Large intestine (tissue), 12 donors: ENCODE measurements at places on chromosomes 12 and 14. TPM values are rescaled to one million over a fixed set of nuclear protein-coding genes. Genes with fewer than 3 reads are reported as not detected.
A peak's percentile ranks its signal among the peaks of the same experiment; 100 is the strongest.

POTEM gene
- not detected for polyA plus RNA-seq

DNA sequence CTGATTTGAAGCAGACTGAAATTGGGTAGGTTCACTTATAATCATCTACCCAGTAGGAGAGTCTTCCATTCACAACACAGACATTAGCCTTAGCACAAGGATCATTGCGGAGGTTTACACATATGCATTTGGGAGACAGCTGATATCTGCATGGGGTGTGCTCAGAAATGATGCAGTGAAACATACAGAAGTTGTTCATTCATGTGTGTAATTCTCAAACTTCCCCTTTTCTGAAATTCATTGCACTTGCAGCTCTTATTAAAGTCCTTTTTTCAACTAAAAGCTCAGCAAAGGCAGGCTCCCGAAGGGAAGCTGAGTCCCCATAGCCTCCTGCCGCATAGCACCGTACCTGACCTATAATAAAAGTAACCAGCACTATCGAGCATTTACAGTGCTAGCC, 218.3 kb upstream of the CRY1 start:
- no peak overlapping the region for H3K4me3 ChIP-seq
- DNase-seq: no peak
- H3K36me3 ChIP-seq: no peaks in the 10 kb centered on the region
- H3K27me3 ChIP-seq: peaks cover 45% of the 10 kb centered on the region

CCND2 gene
- 108 TPM for polyA plus RNA-seq

- H3K4me3 ChIP-seq: no peak overlapping the region
- no peaks in the 10 kb centered on the region for H3K36me3 ChIP-seq
- DNase-seq: no peak
- H3K4me1 ChIP-seq: no peaks in the 10 kb centered on the region
Observed at GRCh38 chr14:97625477-97625876, 828.3 kb downstream of the VRK1 start.

GRCh38 chr14:96926001-96926400, 128.8 kb downstream of the VRK1 start:
- DNase-seq: no peak
- no peaks in the 10 kb centered on the region for H3K27me3 ChIP-seq
- no peaks in the 10 kb centered on the region for H3K4me1 ChIP-seq

KCNH3 gene
- polyA plus RNA-seq: 2.2 TPM

DNA sequence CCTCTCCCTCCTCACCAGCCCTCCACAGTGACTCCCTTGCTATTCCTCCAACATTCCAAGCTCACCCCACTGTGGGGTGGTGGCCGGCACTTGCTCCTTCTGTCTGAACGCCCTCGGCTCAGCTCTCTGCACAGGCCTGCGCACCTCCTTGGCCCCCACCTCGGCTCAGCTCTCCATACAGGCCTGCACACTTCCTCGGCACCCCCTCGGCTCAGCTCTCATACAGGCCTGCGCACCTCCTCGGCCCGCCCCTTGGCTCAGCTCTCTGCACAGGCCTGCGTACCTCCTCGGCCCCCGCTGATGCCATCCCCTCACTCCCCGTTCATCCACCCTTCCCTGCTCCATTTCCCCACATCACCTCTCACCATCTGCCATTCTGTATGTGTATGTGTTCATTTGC, 332.7 kb upstream of the FKBP4 start:
- DNase-seq: no peak
- H3K27me3 ChIP-seq: no peaks in the 10 kb centered on the region
- H3K4me3 ChIP-seq: no peak overlapping the region
- H3K36me3 ChIP-seq: no peaks in the 10 kb centered on the region
- no peak overlapping the region for H3K27ac ChIP-seq

DNA sequence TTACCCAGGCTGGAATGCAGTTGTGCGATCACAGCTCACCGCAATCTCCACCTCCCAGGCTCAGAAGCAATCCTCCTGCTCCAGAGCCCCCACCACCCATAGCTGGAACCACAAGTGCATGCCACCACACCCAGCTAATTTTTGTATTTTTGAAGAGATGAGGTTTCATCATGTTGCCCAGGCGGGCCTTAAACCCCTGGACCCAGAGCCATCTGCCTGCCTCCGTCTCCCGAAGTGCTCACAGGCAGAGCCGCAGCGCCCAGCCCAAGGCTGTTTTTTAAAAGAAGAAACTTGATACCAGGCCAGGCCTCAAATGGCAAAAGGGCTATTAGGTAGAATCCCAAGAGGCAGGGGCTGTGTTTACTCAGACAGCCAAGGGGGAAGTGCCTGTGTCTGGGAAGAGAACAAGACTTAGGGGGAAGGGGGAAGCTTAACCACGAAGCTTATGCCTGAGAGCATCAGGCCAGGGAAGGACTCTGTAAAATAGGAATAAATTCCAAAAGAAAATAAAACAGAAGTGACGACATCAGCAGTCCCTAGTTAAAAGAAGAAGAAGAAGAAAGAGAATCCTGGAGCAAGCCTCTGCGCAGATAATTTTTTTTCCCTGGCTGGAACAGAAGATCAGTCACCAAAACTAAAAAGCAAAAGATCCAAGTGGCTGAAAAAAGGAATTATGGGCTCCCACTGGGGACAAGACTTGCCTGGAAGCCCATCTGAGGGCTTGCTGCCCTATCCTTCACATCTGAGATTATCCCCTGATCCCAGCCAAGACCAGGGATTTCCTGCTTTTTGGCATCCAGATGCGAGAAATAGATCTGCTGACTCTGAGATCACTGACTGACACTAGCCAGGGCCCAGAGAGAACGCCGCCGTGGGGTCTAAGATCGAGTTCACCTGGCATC, 170.5 kb downstream of the NDUFA12 start:
- H3K27ac ChIP-seq: no peak overlapping the region
- no peaks in the 10 kb centered on the region for H3K27me3 ChIP-seq
- H3K36me3 ChIP-seq: no peaks in the 10 kb centered on the region
- peak; percentile 25 for DNase-seq
- no peak overlapping the region for H3K4me3 ChIP-seq

IAPP gene
- polyA plus RNA-seq: 0.10 TPM

PDZRN4 gene
- polyA plus RNA-seq: 3.2 TPM

GRCh38 chr14:56358851-56359614, 220.6 kb upstream of the TMEM260 start:
- no peak overlapping the region for H3K27ac ChIP-seq
- no peaks in the 10 kb centered on the region for H3K36me3 ChIP-seq
- DNase-seq: peak; percentile 71
- H3K4me3 ChIP-seq: no peak overlapping the region

DNA sequence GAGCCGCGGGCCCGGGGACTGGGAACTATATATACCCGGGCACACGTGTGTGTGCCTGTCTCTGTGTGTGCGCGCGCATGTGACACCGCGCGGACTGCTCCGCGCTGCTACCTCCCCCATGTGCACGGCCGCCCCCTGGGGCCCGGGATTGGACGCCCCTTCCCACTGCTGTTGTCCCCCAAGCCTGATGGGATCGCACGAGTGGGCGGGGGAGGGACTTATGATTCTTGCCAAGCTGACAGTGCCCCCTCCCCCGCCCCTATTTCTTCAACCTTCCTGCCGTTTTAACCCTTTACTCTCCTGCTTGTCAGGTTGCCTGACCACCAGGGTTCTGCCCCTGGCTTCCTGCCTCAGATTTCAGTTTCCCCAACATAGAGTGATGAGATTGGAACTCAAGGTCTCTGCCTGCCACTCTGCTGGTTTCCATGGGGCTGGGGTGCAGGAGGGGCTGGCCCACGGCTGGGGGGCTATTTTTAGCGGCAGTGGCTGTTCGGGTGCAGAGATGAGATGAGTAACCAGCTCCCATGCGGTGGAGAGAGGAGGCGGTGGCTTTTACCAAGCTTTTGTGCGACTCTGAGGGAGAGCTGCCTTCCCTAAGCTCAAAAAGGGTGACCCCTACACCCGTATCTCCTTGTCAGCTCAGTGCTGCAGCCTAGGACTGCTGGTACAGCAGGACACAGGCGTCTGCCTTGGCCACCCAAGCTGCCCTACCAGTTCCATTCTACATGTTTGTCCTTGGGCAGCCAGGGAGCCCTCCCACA, at the start of gene DDN:
Gene DDN (minus strand): TSS at position 5 of the 761 bp plus-strand sequence. CDS start 88 bp downstream, outside the sequence.
- peaks cover 61% of the 10 kb centered on the region for H3K27me3 ChIP-seq
- H3K36me3 ChIP-seq: peaks cover 34% of the 10 kb centered on the region
- no peak within 1 kb of the TSS for H3K27ac ChIP-seq
- no peak for DNase-seq

SIX4 gene
- polyA plus RNA-seq: 0.40 TPM

- no peaks in the 10 kb centered on the region for H3K4me1 ChIP-seq
- no peaks in the 10 kb centered on the region for H3K27me3 ChIP-seq
- peaks cover 4% of the 10 kb centered on the region for H3K36me3 ChIP-seq
- no peak overlapping the region for H3K4me3 ChIP-seq
- DNase-seq: no peak
Observed at GRCh38 chr12:14910090-14910915, 24.6 kb upstream of the MGP start.

DNA sequence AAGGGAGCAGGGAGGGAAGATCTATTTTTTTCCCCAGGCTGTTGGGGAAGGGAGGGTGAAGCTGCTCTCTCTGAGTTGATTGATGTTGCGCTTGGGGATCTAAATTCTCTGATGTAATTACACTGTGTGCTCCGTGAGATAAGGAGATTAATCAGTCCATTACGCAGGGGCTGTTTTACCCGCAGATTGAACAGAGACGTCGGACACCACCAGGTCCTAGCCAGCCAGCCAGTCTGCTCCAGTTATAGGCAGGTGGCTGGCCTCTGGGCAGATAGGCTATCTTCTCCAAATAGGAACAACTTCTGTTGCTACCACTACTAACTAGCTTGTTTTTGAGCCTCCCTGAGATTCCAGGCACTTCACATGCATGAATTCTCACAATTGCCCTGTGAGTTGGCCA, 91.1 kb downstream of the SRRM4 start:
- H3K4me1 ChIP-seq: no peaks in the 10 kb centered on the region
- no peak overlapping the region for H3K27ac ChIP-seq
- no peak overlapping the region for H3K4me3 ChIP-seq
- no peaks in the 10 kb centered on the region for H3K36me3 ChIP-seq

CD69 gene
- 12.3 TPM for polyA plus RNA-seq

- no peak for DNase-seq
- H3K27ac ChIP-seq: no peak overlapping the region
Observed at GRCh38 chr12:29608581-29608980, 111.1 kb upstream of the OVCH1 start.

WNT1 gene
- polyA plus RNA-seq: not detected

- H3K36me3 ChIP-seq: no peaks in the 10 kb centered on the region
- H3K4me1 ChIP-seq: no peaks in the 10 kb centered on the region
- H3K4me3 ChIP-seq: no peak overlapping the region
Observed at GRCh38 chr12:78403681-78404080, 460.9 kb upstream of the SYT1 start.

GRCh38 chr14:63918411-63918810, 65.6 kb downstream of the SYNE2 start:
- no peak overlapping the region for H3K27ac ChIP-seq
- H3K27me3 ChIP-seq: no peaks in the 10 kb centered on the region
- DNase-seq: no peak
- peaks cover 6% of the 10 kb centered on the region for H3K4me1 ChIP-seq

TAS2R20 gene
- polyA plus RNA-seq: 2.5 TPM

KRT72 gene
- polyA plus RNA-seq: 2.0 TPM

DNA sequence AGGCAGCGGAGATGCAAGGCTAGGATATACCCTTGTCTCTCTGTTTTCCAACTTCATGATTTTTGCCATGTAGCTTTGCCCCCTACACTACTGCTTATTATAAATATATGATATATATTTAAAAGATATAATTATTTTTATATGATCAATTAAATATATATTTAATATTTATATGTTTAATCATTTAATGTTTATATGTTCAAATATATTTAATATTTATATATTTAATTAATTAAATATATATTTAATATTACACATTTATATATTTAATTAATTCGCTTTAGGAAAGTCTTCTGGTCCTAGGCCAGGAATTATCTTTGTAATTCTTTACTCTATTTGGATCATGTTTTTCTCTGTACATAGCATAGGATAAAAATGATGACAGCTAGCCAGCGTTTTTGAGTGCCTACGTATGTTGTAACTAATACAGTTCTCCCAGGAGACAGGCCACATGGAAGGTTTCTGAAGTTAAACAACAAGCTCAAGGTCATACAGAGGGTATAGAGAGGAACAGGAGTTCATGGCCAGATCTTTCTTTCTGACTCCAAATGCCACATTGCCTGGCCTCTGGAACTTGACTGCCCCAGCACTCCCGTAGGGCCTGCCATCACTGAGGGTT, 192.5 kb downstream of the KCNA5 start:
- H3K36me3 ChIP-seq: no peaks in the 10 kb centered on the region
- no peak overlapping the region for H3K27ac ChIP-seq
- no peaks in the 10 kb centered on the region for H3K4me1 ChIP-seq
- H3K4me3 ChIP-seq: no peak overlapping the region

TEX22 gene
- 0.82 TPM for polyA plus RNA-seq

GRCh38 chr14:103121846-103122584, 1.2 kb upstream of the TNFAIP2 start:
- peak overlapping the region; percentile 52 for H3K27ac ChIP-seq
- peaks cover 28% of the 10 kb centered on the region for H3K4me1 ChIP-seq
- no peaks in the 10 kb centered on the region for H3K36me3 ChIP-seq
- H3K27me3 ChIP-seq: peaks cover 47% of the 10 kb centered on the region

GRCh38 chr12:64696080-64696741, 63.0 kb downstream of the GNS start:
- peak; percentile 35 for DNase-seq
- H3K4me3 ChIP-seq: no peak overlapping the region
- H3K36me3 ChIP-seq: peaks cover 10% of the 10 kb centered on the region
- no peaks in the 10 kb centered on the region for H3K27me3 ChIP-seq
- peaks cover 7% of the 10 kb centered on the region for H3K4me1 ChIP-seq

GRCh38 chr12:117486840-117487659, 125.6 kb upstream of the NOS1 start:
- no peaks in the 10 kb centered on the region for H3K27me3 ChIP-seq
- H3K27ac ChIP-seq: no peak overlapping the region
- H3K4me3 ChIP-seq: no peak overlapping the region
- DNase-seq: no peak

DNA sequence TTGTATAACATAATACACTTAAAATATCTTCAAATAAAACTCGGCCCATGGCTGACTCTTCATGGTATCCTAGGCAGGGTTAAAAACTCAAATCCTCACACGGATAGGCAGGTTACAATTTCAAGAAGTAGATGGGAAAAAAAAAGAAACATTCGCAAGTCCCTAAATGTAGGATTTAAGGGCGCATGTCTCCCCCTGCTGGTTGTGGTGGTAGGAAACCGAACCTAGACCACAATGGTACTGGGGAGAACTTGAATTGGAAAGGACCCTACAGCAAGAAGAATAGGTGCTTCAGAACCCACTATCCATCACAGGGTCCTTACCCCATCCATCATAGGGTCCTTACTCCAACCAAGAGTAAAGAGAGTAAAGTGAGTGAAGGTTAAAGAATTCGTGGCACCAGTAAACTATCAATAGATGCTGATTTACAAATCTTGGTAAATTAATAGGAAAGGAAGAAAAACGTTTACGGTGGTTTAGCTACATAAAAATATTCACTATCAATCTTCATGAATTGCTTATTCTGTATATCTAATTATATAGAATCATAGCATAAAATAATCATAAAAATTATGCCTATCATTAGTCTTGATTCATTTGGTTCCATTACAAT, 3.3 kb upstream of the CIPC start:
- DNase-seq: peak; percentile 61
- H3K27ac ChIP-seq: no peak overlapping the region
- H3K36me3 ChIP-seq: no peaks in the 10 kb centered on the region
- no peaks in the 10 kb centered on the region for H3K27me3 ChIP-seq
